Activated naive CD8-positive, alpha-beta T cell treated with anti-CD3 and anti-CD28 coated beads for 36 hours (primary cell): ENCODE measurements at places on chromosomes 12 and 14.

DNA sequence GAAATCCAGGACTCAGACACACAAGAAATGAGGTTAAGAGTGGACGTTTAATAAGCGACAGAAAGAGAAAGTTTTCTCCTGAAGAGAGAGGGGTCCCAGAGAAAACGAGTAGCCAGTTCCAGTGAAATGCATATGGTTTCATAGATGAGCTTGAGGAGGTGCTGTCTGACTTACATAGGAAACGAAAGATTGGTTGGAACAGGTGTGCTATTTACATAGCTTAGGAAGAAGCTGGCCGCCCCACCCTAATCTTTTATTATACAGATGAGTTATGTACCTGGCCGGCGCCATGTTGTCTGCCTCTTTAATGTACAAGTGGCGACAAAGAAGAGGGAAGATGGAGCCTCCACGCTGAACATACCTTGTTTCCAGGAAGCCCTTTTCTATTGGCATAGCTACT is 223.0 kb downstream of the SLC6A15 start:
- DNase-seq = no peak

- DNase-seq = no peak
Observed at GRCh38 chr12:50614167-50614759, 109.5 kb downstream of the DIP2B start.

DNA sequence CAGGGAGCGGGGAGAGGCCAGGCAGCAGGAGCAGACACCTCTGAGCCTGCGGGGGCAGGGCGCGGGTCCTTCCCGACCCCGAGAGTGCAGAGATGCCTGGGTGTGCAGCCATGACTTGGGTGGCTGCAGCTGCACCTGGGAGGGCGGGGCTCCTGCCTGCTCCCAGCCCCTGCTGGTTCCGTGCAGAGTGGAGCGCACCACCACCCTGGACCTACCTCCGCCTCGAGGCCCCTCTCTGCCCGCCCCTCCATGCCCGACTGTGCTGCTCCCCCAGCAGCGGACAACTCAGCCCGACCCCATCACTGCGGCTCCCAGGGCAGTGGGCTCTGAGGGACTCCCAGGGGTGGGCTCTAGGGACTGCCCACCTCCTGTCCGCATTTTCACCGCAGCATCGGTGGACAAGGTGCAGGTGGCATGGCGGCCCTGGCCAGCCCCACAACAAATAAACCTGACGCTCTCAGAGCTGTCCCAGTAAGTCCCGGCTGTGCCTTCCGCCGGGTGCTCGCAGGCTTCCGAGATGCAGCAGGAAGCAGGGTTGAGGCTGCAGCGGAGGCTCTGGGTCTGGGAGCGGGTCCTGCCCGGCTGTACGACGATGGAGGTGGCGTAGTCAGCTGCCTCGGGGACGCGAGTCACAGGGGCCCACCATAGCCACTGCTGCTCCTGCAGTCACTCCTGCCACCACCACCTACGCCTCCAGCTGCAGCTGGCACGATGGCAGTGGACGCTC is 392.0 kb upstream of the CCDC196 start:
- DNase-seq = no peak

GRCh38 chr14:20415782-20416206 is 2.5 kb upstream of the TEP1 start:
- DNase-seq = peak; percentile 18

GRCh38 chr14:103886304-103887169 is 39.2 kb upstream of the PPP1R13B start:
- no peak for DNase-seq

DNA sequence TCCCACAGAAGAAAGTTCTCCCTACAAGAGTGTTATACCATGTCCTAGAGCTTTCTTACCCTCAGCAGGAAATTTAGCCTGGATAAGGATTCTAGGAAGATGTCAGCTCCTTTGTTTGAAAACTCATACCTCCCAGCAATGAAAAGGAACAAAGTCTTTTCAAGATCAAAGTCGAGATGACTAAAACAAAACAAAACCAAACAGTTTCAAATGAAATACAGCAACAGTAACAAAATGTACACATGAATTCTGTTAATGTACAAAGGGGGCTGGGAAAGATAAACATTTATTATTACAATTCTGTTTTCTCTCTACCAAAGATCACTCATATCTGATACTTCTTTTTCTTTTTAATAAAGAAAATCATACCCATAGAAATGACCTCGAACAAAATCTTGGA is 36.8 kb downstream of the SPX start:
- DNase-seq = no peak

DNA sequence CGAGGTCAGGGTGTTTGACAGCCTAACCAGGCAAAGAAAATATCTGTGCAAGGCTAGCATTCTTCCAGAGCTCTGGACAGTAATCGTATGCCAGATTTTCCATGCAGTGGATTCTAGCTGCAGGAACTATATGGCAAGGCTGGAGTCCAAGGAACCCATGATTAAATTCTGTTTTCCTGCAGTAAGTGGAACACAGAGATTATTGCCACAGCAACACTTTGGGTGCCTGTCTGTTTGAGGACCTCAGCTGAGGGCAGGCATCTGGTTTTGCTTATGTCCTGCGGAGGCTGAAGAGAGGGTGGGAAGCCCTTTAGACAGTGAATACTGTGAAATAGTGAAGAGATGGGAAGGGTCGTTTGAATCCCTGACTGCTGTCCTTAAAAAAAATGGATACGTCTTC is 104.4 kb downstream of the DAD1 start:
- no peak for DNase-seq

DNA sequence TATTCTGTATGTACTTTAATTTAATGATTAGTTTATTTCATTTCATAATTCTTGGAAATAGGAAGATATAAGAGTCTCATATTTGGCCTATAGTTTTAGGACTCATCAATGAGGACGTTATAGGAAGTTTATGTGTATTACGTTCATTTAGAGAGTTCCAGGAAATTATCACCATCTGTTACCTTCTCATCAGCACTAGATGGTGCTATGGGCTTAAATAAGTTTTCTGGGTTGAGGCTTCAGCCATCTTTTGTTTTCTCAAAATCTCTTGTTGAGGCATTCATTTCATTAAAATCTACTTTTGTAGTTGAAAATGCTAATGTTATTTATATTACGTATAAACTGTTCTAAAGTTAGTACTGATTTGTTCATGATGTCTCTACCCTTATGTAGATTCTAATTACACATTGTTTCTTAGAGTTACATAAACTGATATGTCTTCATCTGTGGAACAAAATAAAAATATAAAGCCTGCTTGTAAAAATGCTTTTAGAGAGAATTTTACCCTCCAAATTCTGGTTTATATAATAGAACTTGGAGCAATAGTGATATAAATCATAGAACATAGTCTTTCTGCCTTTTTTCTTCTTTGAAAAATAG is 89.2 kb downstream of the CFAP54 start:
- DNase-seq = no peak

DNA sequence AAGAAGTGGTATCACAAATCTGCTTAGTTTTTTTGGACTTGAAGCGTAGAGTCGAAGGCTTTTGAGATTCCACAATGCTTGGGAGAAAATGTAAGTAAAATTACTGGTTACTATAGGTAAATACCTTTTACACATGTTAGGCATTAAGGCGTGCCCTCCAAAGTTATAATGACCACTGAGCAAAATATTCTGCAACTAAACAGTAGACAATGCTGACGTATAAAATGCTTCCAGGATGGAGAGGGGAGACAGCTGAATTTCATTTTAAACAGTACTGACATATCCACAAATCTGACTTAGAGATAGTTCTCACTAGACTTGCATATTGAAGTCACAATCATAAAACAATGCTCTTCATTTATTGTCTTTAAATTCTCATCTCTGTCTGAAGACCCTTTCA is 144.5 kb upstream of the DCN start:
- no peak for DNase-seq

DNA sequence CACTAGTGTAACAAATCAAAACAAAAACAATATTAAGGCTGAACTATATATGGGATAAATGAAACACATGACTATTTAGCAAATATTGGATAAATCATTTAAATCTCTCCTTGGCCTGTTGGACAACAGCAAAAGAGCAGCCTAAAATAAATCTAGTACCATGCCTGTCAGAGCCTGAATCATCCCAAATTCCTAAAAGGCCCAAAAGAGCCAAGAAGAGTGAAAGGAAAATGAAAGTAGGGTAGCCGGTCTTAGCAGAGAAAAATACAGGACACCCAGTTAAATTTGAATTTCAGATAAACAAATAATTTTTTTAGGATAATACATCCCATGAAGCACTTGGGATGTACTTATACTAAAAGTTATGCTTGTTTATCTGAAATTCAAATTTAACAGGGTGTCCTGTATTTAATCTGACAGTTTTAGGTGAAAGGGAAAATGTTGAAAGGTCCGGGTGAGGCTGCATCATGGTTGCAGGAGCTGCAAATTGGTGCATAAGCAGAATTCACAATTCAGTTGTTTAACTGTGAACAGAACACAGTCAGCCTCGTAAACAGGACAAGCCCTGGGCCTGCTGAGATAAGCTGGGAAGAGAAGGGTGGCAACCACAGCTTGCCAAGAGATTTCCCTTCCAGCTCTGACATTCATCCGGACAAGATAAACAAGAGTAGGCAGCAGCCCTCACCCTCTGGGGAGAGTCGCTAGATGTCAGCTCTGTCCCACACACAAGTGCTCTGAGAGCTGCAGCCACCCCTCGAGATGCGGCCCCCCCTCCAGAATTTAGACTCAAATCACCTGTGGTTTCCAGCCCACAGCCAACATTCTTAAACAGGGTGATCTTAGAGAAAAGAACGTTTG is 30.3 kb downstream of the DMAC2L start:
- peak; percentile 50 for DNase-seq

DNA sequence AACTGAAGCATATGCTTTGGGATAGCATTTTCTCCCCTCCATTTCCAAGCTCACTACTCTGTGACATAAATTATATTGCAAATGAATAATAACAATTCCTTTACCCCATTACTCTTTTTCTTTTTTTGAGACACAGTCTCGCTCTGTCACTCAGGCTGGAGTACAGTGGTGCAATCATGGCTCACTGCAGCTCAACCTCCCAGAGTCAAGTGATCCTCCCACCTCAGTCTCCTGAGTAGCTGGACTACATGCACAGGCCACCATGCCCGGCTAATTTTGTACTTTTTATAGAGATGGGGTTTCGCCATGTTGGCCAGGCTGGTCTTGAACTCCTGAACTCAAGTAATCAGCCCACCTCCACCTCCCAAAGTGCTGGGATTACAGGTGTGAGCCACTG is 49.2 kb upstream of the GTF2A1 start:
- DNase-seq = no peak

GRCh38 chr12:42568952-42569915 is 20.3 kb downstream of the PRICKLE1 start:
- no peak for DNase-seq

DNA sequence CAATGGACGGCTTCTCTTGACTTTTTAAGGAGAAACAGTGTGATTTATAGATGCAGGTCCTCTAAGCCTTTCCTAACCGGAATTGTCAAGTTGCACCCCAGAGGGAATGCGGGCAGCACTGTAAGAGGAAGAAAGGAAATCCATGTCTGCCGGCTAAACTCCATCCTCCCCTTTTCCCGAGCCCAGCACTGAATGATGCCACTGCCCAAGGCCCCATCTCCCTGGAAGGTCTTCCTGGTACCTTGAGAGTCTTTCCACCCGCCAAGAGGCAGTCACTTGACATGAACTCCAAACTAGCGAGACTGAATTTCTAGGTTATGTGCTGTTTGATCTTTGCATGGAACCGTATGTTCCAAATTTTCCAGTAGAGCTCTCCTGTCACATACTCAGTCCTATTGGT is 313.4 kb upstream of the FKBP4 start:
- no peak for DNase-seq

GRCh38 chr12:53232646-53233461 is 845 bp upstream of the RARG start:
- peak; percentile 53 for DNase-seq
